ENCODE measurements at places on chromosomes 12 and 14. TPM values are rescaled to one million over a fixed set of nuclear protein-coding genes. Genes with fewer than 3 reads are reported as not detected.

DNA sequence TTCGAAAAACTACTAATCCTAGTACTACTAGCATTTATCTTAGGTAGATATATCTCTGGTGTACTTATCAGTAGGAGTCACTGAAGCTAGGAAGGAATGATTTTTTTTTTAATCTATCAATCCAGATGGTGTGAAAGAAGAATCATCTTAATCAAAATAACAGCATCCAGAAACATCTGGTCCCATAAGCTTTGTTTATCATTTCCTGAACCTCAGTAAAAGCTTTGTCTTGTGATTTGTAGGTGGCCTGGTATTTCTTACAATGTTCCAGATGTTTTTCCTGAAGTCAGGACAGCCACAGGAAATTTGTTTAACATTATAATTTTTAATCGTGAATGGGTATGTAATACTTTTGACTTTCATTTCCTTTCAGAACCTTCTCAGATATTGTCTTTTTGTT is 28.0 kb upstream of the LUM start:
- no peak overlapping the region for H3K27ac ChIP-seq
- no peaks in the 10 kb centered on the region for H3K4me1 ChIP-seq
- no peak for DNase-seq
- H3K4me3 ChIP-seq, result no peak overlapping the region
- H3K27me3 ChIP-seq, result no peaks in the 10 kb centered on the region

DNA sequence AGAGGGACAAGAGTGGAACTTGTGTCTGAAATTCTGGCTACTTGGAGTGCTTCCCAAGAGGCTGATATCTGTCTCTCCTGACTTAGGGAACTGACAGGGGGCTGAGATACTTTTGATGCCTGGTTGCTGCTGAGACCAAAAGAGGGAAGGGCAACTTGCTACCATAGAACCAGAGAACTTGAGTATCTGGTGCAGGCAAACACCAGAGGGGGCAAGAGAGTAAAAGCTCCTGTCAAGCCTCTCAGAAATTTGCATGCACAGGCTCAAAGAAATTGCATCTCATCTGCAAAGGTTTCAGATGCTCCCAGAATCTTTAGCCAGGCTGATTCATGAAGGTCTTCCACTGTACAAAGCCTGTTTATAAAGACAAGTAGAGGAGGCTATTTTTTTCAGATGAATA is 391.3 kb upstream of the FOXG1 start:
- no peak overlapping the region for H3K4me3 ChIP-seq
- H3K27me3 ChIP-seq, result no peaks in the 10 kb centered on the region
- no peaks in the 10 kb centered on the region for H3K4me1 ChIP-seq
- no peaks in the 10 kb centered on the region for H3K36me3 ChIP-seq
- DNase-seq, result no peak

- H3K27me3 ChIP-seq, result peaks cover 31% of the 10 kb centered on the region
- DNase-seq, result no peak
- H3K27ac ChIP-seq, result no peak overlapping the region
- H3K4me3 ChIP-seq, result no peak overlapping the region
These were observed 3.1 kb upstream of the KIF26A start for GRCh38 chr14:104135121-104135903.

DNA sequence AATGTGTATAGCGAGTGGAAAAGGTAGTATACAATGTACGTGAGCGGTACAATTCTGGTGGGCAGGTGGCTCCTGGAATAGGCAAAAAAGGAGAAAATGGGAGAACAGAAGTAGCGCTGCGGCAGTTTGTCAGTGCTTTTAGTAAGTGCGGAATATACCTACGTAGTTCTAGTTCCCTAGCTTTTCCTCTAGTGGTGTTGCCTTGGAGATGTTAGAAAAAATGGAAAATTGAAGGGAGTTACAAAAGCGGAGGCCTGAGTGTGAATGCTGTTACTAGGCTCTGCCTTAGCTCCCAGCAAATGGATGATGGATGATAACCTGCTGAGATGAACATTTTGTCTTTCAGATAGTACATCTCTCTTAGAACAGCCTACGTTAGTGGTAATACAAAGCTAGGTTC is 1.1 kb downstream of the TTC8 start:
- H3K36me3 ChIP-seq, result no peaks in the 10 kb centered on the region
- peaks cover 16% of the 10 kb centered on the region for H3K4me1 ChIP-seq
- no peak for DNase-seq
- H3K27me3 ChIP-seq, result peaks cover 8% of the 10 kb centered on the region
- no peak overlapping the region for H3K27ac ChIP-seq

GRCh38 chr12:19277711-19278110 is 148.2 kb downstream of the PLEKHA5 start:
- no peak overlapping the region for H3K4me3 ChIP-seq
- no peak for DNase-seq

The PMEL gene
- 0.37 TPM for total RNA-seq
